Effector CD4-positive, alpha-beta T cell (primary cell): ENCODE measurements at places on chromosomes 3 and 15.

GRCh38 chr15:45179221-45179985 lies 8.4 kb downstream of the SHF start:
- DNase-seq = peak; percentile 62

- peak; percentile 4 for DNase-seq
These were observed 52.0 kb upstream of the ULK4 start for GRCh38 chr3:42013691-42014457.

GRCh38 chr15:78715434-78715833 lies 74.4 kb upstream of the CHRNB4 start:
- DNase-seq = no peak

GRCh38 chr3:168044049-168044448 lies 51.7 kb downstream of the GOLIM4 start:
- no peak for DNase-seq

DNA sequence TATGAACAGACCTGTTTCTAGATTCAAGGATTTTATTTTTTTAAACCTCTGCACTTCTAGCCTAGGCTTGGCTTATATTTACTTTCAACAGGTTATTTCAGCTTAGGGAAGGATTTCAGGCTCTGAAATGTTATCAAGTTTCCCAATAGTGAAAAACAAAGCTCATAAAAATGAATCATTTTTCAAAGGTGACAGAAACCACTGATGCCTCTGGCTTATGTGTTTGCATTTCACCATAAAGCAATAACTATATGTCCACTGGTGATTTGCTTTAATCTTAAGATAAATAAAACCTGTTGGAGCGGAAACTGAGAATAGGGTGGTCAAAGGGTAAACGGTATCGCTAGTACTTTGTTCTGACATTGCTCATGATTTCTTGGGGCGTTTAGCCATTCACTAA lies 141.2 kb upstream of the LRIG1 start:
- DNase-seq = no peak

GRCh38 chr3:179174316-179174715 lies 26.2 kb downstream of the PIK3CA start:
- DNase-seq = no peak
